Anterior cingulate cortex (tissue), 58 donors: ENCODE measurements at places on chromosomes 3 and 15.

DNA sequence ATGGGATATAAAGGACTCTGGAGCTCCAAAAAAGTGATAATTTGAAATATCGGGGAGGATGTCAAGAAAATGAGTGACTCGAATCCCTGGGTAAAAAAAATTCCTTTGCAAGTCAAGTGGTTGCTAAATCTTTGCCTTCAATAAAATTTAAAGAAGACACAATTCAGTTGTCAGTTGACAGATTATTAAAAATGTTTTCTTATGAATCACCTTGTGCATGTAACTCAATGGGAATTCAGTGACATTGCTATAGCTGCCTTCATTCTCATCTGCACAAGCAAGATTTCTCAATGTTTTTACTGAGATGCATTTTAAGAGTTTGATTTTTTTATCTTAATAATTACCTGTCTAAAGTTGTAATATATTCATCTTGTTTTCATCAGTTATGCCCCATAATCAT lies 264.0 kb upstream of the IL12A start:
- DNase-seq = no peak

DNA sequence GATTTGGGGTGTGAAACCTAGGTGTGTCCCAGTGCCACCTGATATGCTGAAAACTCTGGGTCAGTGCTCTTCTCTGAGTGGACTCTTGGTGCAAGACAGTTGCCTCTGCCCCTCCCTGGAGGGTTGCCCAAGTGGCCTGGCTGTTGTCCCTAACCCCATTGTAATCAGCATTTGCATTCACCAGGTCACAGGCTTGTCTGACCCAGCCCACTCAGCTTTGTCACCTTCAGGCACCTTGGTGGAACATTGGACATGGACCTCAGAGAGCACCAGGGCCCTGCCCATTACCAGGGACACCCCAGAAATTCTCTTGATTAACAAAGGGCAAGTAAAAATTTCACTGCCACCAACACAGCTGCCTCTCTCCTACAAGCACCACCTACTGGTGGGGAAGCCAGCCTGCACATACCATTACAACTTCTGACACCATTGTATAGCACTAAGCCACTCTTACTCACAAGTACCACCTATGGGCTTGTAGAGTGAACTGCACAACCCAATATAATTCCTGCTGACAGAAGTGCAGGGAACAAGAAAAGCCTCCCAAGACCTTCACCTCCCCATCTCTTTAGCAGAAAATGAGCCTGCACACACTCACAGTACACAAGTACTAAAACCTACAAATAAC lies 324.6 kb downstream of the EPHA6 start:
- no peak for DNase-seq

- DNase-seq = no peak
Observed at GRCh38 chr15:31560643-31561042, 234.0 kb downstream of the KLF13 start.

- no peak for DNase-seq
Observed at GRCh38 chr15:36323615-36324014, 255.8 kb upstream of the CDIN1 start.

GRCh38 chr3:45112939-45113338 lies 33.2 kb downstream of the CDCP1 start:
- no peak for DNase-seq

GRCh38 chr3:129461461-129462146 lies 21.6 kb downstream of the IFT122 start:
- DNase-seq = no peak

GRCh38 chr15:55237219-55238130 lies 40.7 kb upstream of the RSL24D1 start:
- DNase-seq = no peak

GRCh38 chr3:72657666-72658065 lies 190.6 kb downstream of the SHQ1 start:
- no peak for DNase-seq

DNA sequence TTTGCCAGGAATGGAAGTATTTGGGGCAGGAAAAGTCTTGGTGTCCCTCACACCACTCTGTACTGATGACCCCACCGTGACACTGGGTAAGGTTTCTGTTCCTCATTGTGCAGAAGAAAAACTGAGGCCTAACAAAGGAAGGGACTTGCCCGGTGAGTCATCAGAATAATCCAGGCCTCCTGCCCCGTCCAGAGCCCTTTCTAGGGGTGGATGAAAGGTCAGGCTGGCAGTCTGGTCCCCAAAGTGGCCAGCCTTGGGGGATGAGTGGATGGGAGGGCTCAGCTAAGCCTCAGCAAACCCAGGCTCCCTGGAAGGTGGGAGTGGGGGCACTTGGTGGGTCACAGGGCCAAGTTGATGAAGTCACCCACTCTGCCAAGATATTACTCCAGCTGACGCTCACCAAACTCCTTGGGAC lies 2.3 kb upstream of the DNAH1 start:
- DNase-seq = no peak

DNA sequence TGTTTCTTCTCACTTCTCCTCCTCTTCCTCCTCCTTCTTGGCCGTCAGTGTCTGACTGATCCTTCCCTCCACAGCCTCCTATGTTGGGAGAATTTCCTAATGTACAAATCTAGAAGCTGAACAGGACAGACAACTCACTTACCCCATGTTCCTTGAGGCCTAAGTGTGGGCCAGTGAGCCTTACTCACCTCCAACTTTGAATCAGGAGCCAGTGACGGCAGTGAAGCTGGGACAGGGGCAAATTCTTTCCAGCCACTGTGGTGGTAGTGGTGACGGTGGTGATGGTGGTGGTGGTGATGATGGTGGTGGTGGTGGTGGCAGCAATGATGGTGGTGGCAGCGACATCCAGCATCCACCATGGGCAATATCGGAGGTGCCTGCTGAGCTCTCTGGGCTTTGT lies 166.3 kb downstream of the FAM43A start:
- DNase-seq = no peak

GRCh38 chr3:32454111-32454510 lies 48.5 kb downstream of the CMTM6 start:
- DNase-seq = no peak

DNA sequence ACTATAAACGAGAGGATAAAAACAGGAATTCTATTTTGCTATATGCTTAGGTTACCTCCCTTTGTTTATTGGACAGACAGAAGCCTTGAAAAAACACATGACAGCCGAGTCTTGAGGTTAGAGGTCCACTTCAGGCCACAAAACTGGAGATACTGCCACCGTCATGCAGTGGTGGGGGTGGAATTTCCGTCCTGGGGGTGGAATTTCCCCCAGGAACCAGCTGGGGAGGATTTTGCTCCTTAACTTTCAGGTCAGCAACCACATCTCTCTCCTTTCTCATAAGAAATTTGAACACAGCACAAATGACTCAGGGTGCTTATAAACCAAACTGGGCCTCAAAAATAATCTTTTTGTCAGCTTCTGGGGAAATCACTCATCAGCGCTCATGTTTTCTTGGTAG lies 545.8 kb upstream of the ADAMTS9 start:
- no peak for DNase-seq

DNA sequence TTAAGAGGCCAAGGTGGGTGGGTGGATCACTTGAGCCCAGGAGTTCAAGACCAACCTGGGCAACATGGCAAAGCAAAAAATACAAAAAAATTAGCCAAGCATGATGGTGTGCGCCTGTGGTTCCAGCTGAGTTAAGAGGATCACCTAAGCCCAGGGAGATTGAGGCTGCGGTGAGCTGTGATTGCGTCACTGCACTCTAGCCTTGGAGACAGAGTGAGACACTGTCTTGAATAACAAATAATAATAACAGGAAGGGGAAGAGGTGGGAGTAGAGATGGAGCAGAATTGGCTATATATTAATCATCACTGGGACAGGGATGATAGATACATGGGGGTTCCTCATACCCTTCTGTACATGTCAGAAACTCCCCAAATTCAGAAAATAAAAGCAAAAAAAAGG lies 23.8 kb upstream of the NMB start:
- DNase-seq = no peak

- no peak for DNase-seq
Observed at GRCh38 chr15:39376371-39376909, 204.4 kb upstream of the THBS1 start.

- DNase-seq = no peak
Observed at GRCh38 chr3:123296261-123296660, 94.5 kb downstream of the SEC22A start.

DNA sequence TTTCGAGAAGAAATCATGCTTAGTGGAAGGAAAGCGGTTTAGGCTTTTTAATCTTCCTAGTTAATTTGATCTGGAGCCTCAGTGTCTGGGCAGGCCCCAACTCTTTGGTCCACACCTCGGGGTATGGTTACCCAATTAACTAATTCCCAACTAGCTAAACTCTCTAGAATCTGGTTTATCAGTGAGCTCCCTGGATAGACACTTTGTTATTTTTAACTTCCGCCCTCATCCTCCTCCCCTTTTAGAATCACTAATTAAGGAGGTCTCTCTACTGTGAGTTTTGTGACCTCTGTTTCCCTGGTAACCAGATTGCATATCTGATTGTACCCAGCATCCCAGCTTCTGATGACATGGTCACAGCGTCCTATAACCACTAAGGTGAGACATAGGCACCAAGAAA lies 112.2 kb downstream of the RARB start:
- no peak for DNase-seq

DNA sequence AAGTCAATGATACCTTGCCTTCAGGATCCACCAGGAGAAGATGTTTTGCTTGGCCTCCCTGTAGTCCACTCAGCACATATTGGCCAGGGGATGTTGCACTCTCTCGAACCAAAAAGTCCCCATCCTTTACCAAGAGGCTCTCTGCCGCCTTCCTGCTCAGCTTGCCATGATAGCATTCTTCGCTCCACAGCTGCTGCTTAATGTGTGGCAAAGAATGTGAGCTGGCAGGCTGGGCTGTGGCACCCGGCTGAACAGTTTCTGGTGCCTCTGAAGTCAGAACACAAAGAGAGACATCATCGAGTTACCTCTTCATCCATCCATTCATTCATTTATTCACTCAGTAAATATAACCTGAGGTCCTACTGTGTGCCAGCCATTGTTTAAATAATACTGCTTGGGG lies 23.9 kb upstream of the CEP152 start:
- DNase-seq = no peak

- DNase-seq = no peak
Observed at GRCh38 chr3:9163289-9163688, 86.2 kb downstream of the SRGAP3 start.

- DNase-seq = no peak
Observed at GRCh38 chr3:104461431-104461830, 905.3 kb upstream of the ALCAM start.

DNA sequence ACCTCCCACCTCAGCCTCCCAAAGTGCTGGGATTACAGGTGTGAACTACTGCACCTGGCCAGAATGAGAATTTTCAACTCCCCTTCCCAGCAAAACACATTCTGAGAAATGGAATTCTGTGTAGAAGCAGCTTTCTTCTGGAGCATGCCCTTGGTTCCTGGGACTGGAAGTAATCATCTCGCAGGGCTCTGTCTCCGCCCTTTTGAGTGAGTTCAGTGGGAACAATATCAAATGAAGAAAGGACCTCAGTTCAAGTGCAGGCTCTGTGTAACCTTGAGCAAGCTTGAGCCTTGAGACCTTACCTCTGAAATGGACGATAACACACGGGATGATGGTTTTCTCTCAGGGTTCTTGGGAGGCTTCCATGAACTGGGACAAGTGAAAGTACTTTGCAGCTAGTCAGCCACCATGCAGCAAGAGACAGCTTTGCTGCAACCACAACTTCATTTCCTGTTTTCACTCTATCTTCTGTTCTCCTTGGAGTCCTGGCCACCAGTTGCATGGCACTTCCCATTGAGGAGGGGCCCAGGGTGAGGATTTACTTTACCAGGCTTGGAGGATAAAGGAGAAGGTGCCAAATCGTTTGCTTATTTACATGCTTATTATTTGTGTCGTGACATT lies 35.7 kb upstream of the IGF1R start:
- no peak for DNase-seq

- DNase-seq = no peak
Observed at GRCh38 chr3:93746-94145, 102.8 kb upstream of the CHL1 start.

DNA sequence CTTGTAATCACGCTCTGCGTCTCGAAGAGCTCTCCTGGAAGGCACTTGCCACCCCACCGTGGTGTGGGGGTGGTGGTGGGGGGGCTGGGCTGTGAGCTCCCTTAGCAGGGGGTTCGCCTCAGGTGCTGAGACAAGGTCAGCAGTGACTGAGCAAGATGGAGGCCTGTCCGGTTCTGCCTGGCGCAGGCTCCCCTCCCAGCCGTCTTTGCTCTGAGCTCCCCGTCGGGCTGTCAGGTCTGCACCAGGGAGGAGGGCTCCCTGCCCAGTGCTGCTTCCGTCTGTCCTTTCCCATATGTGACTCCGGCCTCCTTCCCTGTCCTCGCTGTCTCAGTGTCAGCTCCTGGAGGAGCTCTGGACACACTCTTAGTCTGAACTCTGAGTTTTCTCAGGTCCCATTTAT lies 80.0 kb downstream of the PLXNA1 start:
- no peak for DNase-seq

DNA sequence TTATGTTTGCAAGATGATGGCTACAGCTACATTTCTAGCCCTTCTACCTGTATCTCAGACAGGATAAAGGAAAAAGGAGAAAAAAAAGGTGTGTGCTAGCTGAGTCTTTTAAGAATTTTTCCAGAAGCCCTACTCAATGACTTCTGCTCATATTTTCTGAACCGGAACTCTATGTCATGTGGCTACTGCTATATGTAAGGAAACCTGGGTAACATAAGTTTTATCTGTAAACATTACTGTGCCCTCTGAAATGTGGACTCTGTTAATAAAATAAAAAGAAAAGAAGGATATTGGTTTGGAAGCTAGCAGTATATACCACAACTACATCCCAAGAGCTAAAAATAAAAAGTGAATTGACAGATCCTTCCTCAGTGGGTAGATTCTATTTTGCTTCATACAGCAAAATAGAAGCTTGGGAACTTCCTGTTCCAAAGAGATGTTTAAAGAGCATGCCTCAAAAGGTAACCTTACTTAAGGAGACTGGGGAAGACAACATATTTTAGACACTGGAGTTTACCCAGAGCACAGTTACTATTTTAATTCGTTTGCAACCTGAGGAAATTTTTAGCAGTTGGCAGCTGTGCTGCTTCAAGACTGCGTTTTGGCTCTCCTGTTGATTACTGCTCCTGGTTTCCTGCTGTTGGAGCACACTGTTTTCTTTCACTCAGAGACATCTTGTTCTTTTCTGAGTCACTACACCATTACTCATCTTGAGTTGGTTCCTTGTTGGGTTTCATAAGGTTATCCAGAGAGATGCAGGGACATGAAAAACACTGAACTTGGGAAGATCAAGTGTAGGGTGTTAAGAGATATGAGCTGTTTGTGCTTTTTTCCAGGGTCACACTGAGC lies 280.7 kb downstream of the NFKBIZ start:
- DNase-seq = no peak

- DNase-seq = no peak
Observed at GRCh38 chr15:88395241-88395640, 71.9 kb downstream of the MRPL46 start.

DNA sequence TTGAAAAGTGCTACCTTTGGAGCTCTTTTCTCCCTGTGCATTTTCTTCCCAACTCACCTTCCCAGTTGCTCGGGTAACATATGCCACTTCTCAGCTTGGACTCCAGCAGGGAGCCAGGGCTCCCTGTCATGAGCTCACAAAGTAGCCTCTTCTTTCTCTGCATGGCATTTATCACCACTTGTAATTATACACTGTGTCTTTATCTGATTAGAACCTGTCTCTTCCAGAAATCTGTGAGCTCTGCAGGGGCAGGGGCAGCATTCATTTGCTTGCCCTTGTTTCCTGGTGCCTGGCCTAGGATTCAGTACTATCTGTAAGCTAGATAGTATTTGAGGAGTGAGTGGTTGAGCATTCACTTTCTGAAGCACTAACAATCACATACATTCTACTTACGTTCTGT lies 100.9 kb downstream of the CLSTN2 start:
- no peak for DNase-seq

- DNase-seq = no peak
Observed at GRCh38 chr15:87944050-87944449, 312.5 kb downstream of the NTRK3 start.
